ENCODE measurements at places on chromosomes 1 and 21.

- no peak for DNase-seq
Measured at GRCh38 chr1:109931189-109931731, 20.6 kb downstream of the CSF1 start.

DNA sequence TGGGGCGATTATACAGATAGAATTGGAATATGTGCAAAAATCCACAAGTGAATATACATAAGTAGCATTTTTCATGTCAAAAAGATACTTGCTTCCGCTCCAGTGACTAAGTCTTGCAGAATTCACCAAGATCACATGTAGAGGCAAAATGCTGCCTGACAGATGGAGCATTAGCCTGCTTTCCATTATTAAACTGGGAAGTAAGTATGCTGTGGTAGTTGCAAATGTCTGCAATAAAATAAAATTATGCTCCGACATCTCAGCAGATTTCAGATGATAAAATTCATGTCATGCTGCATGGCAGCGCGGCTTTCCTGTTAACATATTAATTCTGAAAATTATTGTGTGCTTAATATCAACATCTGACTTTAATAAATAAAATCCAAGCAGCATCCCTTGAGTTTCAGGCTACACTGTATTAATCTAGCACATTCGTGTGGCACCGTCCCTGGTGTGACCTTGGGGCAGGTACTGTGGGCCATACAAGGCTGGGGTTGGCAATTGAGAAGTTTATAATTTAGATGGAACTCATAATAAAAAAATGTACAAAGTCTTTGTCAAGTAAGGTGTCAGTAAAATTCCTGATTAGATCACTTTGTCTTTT is 366.4 kb upstream of the ZP4 start:
- DNase-seq: no peak

- no peak for DNase-seq
Measured at GRCh38 chr1:116579259-116579875, 8.5 kb upstream of the CD58 start.

- no peak for DNase-seq
Measured at GRCh38 chr1:245963649-245964048, 543.4 kb downstream of the SMYD3 start.

- peak; percentile 43 for DNase-seq
Measured at GRCh38 chr1:212928323-212929291, 21.7 kb upstream of the VASH2 start.

DNA sequence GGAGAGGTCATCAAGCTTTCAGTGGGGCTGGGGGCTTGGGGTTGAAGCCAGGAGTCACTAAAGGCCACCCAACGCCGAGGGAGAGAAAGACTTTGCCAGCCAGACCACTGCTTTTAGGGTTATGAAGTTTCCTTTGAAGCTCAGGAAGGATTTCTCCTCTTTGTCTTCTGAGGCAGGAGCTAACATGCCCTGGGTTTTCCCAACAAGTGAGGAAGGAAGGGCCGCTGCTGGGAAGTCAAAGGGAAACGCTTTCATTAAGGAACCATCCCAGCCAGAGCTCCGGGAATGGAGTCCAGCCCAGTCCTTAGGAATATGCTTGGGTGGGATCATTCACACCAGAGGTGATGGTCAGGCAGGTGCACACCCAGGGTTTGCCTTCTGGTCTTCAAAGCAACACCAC is 436.9 kb downstream of the PRDM2 start:
- DNase-seq: no peak

- no peak for DNase-seq
Measured at GRCh38 chr1:208235982-208236761, 8.0 kb downstream of the PLXNA2 start.

DNA sequence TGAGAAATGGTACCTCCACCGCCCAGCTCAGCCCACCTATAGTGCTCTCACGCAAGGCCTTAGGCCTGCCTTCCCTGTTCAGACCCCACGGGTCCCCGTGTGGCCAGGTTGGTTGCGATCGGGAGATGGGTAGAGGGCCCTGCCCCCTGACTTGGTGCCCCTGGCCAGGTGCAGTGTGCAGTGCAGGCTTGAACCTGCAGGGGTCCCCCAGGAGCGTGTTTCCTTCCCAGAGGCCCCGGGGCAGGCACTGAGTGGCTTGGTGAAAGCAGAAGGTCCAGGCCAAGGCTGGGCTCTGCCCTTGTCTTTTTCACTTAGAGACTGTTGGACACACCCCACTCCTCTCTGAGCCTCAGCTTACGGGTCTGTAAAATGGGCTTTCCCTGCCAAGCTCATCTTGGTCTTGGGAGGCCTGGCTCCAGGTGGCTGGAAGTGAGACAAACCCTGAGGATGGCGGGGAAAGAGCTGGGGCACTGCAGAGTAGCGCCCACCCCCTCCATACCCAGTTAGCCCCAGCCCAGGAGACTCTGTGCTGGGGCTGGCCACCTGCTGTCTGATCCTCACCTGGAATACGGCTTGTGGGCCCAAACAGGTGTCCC is 9.3 kb upstream of the HES5 start:
- DNase-seq: no peak

DNA sequence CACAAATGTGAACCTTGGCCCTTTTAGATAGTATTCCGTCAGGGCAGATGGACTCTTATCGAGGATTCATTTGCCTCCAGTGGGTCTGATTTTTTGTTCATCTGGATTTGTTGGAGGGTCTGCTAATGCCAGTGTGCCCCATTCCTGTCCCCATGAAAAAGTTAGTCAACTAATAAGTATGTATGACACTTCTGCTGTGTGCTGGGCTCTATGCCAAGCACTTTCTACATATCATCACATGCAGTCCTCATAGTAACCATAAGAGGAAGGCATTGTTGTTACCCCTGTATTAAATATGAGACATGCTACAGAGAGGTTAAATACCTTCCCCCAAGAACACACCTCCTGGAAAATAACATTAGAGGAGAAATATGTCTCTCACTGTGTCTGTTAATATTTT is 46.6 kb upstream of the MAB21L3 start:
- DNase-seq: no peak

GRCh38 chr1:244782056-244782455 is 53.4 kb upstream of the COX20 start:
- DNase-seq: no peak

GRCh38 chr1:30029677-30030076 is 693.7 kb downstream of the MATN1 start:
- DNase-seq: no peak

DNA sequence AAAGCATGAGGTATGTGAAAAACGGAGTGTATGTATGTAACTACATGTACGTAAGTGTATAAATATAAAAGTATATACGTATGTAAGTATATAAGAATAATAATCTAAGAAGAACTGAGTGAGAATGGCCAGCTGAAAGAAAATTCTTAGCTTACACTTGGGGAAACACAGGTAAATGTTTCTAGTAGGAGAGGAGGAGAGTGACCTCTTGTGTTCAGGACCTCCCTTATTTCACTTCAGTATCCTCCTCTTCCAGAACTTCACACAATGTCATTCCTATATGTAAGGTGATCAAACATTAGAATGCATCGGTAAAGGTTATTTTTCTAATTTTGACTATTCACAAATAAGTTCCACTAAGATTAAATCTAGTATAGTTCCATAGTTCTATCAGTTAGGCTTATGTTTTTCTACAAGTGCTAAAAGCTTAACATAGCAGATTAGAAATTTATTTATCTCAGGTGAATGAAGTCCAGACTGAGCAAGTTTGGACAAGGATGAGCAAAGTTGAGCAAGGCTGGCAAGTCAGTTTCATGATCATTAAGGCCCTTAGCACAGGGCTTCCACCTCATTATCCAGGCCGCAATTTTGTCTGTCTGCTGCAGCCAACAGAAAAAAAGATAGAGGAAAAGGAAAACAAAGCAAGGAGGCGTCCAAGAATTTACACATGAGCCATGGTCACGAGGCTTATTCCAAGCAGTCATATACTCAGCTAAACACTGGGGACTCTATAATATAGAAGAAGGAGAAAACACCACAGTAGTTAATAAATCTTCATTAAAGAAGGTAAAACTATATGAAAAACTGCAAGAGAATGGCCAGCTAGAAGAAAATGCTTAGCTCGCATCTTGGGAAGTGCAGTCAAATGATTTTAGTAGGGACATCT is 7.1 kb upstream of the MROH9 start:
- DNase-seq: no peak

- no peak for DNase-seq
Measured at GRCh38 chr1:3164671-3165070, 95.7 kb downstream of the PRDM16 start.

GRCh38 chr1:201970334-201971159 is 11.9 kb upstream of the RNPEP start:
- no peak for DNase-seq

- DNase-seq: no peak
Measured at GRCh38 chr1:202200112-202200548, 6.5 kb downstream of the LGR6 start.

DNA sequence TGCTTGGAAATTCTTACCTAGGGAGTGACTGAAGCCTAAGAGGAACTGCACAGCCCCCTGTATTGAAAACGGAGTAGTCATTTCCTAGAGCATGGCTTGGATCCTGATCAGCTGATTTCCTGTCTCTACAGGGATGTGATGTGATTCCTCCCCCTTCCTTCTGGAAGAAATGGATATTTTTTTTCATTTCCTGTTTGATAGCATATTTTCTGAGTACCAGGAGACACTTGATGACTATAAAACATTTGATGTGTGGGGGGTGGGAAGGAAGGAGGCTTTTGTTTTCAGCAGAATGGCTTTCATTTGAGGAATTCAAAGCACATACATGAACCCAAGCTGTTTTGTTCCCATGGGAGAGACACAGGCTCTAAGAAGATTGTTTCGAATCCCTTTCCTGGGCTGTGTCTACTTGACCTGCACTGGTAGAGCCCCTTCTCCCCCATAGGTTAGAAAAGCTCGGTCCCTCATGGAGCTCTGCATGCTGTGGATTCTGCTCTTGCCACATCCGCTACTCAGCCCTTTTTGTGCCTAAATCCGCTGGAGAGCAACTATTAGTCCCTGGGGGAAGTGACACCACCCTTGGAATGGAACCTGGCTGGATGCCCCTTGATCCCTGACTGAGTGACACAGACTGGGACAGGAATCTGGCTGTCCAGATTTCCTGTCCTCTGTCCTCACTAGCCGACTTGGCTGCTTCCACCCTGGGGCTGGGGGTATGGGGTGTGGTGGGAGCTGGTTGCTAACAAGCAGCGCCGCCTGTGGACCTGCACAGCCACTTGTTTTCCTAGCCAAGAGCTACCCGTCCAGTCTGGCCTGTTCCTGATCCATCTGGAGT is 71.8 kb upstream of the MACF1 start:
- no peak for DNase-seq

GRCh38 chr1:22754106-22754768 is 43.6 kb downstream of the EPHB2 start:
- peak; percentile 85 for DNase-seq

DNA sequence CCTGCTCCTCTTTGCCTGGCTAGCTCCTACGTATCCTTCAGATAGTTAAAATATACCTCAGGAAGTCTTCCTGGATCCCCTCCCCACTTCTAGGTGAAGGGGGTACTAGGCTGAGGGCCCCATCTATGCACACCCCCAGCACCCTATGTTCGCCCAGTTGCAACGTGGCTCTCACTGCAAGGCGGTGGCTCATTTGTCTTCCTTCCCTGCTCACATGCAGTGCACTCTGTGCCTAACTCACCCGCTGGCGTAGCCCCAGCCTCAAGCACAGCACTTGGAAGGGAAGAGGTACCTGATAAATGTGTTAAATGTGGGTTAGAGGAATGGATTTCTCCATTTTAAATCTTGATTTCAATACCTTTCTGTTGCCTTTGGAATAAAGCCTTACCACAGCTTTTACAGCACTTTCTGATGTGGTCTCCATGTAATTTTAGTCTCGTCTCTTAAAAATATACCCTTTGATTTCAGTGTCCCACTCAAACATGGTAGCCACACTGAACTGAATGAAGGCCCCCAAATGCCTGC is 39.3 kb downstream of the L1TD1 start:
- no peak for DNase-seq

DNA sequence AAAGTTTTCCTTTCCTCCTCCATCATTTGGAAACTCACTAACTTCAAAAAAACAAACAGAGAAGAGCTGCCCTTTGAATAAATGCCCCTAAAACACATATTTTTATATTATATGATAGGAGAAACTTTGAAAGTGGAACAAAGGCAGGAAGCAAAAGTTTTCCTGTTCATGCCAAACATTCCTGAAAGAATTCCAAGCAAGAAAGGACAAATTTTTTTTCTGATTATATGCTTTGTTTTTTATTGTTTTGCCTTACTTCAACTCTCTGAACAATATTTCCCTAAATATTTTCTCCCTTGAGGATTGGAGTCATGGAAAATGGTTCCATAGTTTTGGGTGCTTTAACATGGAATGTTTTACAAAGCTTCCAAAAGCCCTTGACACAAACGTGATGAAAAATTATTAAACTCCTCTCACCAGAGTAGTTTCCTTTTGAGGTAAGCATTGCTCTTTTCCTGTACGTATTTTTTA is 638.5 kb upstream of the CAMK1G start:
- DNase-seq: no peak

DNA sequence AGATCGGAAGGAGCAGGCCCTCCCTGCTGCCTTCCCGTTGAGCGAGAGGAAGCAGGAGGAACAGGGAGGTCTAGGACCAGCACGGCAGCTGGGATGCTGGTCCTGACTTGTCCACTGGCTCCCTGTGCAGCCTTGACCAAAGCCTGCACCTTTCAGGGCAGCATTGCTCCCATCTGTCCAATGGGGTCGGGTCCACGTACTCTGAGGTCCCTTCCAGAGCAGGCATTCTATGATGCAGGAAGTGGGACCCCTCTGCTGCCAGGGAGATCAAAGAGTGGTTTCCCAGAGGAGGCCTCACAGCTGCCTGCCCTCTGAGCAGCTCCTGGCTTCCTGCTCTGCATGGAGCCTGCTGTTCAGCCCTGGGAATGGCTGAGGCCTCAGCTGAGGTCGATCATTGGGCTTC is 21.7 kb upstream of the ZNF362 start:
- DNase-seq: no peak

- peak; percentile 52 for DNase-seq
Measured at GRCh38 chr1:183989078-183989577, 48.4 kb downstream of the COLGALT2 start.

DNA sequence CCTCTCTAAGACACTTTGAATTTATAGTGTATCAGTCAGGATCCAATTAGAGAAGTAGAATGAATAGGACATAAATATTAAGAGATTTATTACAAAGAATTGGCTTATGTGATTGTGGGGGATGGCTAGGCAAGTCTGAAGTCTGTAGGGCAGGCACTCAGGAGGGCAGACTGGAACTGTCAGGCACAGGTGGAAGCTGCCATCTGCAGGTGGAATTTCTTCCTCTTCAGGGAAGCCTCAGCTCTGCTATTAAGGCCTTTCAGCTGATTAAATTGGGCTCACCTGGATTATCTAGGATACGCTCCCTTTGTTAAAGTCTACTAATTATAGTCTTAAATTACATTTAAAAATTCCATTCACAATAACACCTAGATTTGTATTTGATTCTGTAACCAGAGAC is 92.0 kb upstream of the HAO2 start:
- DNase-seq: no peak

- no peak for DNase-seq
Measured at GRCh38 chr1:156108057-156108456, 6.5 kb upstream of the LMNA start.

- DNase-seq: no peak
Measured at GRCh38 chr1:27669876-27670275, 2.1 kb downstream of the IFI6 start.

DNA sequence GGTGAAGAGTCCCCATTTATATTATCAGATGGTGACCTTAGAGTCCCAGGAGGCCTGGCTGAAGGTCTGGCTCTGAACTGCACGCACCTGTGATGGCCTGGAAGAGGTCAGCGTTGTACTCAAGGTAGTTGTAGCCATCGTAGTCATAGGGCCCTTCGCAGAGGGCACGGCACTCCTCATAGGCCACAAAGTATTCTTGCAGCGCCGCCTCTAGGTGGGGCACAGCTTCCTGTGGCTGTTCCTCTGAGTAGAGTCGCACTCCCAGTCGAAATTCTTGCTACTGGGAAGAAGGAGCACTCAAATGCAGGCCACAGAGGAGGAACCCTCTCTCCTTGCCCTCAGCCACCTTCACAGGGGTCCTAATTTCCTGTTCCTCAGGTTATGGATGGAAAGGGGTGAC is 7.7 kb downstream of the P3H1 start:
- no peak for DNase-seq

All from GM13977 (cell line).